H4 (cell line): ENCODE measurements at places on chromosomes 12 and 14. TPM values are rescaled to one million over a fixed set of nuclear protein-coding genes. Genes with fewer than 3 reads are reported as not detected.

GRCh38 chr14:93239869-93240677, 33.0 kb downstream of the UBR7 start:
- no peak for DNase-seq

Gene MFAP5
- not detected in 2 replicates for total RNA-seq

DNA sequence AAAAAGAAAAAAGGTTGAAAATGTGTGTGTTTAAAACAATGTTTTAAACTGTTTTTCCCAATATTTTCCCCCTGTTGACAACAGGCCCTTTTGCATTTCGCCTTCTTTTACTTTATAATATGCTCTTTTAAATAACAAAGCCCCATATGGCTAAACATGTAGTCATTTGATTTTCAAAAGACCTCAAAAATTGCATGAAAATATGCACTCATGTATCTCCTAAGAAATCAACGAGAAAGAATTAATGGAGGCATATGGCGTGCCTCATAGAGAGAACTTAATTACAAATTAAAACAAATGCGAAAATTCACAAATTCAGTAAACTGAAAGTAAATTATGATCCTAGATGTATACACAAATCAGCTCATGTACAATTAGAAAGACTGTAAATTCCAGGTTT, 202.6 kb upstream of the FOXN3 start:
- DNase-seq: no peak

GRCh38 chr12:45726603-45727300, 2.8 kb upstream of the ARID2 start:
- peak; percentile 6 for DNase-seq

- DNase-seq: peak; percentile 16
Measured at GRCh38 chr12:108972358-108972757, 48.5 kb downstream of the SVOP start.

GRCh38 chr12:68018315-68018714, 29.1 kb downstream of the IFNG-AS1 start:
- DNase-seq: no peak

DNA sequence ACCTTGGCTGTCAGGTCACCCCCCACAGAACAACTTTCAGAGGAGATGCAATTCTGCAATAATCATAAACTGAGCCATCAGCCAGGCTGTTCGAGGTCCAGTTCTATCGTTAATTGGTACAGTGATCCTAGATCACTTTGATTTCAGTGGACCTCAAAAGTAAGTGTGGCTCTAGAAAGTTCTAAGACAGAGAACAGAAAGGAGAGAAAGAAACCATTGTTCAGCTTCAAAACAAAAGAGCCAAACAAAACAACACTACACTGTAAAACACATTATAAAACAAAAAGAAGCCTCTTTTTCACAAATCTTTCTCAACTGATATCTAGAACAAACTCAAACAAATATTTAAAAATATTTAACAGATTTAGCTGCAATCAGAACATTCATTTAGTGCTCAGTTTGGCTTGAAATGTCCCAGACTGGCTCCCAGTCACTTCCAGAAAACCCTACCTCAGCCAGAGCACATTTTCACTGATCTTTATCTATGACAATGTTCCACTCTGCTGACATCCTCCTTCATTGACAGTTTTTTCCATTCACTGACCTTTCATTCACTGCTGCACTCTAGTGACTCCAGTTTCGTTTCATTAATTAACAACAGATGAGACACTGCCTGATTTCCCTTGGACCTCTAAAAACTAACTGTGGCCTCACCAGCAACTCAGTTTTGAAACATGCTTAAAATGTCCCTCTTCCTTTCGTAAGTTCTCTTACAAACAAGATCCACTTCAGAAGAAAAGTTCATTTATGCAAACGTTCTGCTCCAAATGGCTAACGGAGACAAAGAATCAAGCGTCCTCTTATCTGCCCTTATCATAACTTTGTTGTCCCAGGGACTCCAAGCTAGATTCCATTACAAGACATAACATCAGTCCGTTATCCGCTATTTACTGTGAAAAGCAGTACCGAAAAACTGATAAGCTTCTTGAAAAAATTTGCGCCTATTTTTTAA, 56.8 kb downstream of the DUSP16 start:
- no peak for DNase-seq

Gene REC8
- total RNA-seq: 0.14 and 0.54 TPM in 2 replicates

Gene SERPINA9
- not detected in 2 replicates for total RNA-seq

Gene GALNT6
- total RNA-seq: 0.06 TPM in 1 of 2 replicates, not detected in the other

Gene SYT1
- total RNA-seq: 5.5 and 5.9 TPM in 2 replicates

- no peak for DNase-seq
Measured at GRCh38 chr12:120242275-120242799, 23.2 kb downstream of the PXN start.

DNA sequence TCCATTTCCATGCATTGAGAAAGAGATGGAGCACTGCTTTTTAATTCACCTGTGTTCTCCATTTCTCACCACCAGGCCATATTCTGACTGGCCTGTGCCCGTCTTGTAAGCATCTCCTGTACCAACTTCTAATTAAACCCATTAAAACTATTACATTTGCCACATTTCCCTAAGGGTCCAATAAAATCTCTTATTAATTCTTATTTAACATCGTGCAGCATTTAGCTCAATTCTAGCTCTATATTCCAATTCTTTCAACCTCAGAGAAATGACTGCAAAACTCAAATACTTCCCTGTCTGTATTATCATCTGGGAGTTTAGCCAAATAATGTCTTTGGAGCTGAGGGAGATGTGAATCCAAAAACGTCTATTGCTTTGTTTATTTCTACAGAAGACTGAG, 495.4 kb upstream of the TMEM132C start:
- DNase-seq: no peak

DNA sequence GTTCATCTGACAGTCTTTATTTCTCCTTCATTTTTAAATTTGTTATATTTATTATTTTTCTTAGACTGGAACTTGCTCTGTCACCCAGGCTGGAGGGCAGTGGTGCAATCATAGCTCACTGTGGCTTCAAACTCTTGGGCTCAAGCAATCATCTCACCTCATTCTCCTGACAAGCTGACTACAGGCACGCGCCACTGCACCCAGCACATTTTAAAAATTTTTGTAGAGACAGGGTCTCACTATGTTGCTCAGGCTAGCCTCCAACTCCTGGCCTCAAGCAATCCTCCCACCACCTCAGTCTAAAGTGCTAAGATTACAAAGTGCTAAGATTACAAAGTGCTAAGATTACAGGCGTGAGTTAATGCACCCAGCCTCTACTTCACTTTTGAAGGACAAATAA, 96.6 kb downstream of the RALGAPA1 start:
- DNase-seq: no peak

GRCh38 chr14:94115631-94116030, 5.1 kb downstream of the IFI27 start:
- DNase-seq: no peak

DNA sequence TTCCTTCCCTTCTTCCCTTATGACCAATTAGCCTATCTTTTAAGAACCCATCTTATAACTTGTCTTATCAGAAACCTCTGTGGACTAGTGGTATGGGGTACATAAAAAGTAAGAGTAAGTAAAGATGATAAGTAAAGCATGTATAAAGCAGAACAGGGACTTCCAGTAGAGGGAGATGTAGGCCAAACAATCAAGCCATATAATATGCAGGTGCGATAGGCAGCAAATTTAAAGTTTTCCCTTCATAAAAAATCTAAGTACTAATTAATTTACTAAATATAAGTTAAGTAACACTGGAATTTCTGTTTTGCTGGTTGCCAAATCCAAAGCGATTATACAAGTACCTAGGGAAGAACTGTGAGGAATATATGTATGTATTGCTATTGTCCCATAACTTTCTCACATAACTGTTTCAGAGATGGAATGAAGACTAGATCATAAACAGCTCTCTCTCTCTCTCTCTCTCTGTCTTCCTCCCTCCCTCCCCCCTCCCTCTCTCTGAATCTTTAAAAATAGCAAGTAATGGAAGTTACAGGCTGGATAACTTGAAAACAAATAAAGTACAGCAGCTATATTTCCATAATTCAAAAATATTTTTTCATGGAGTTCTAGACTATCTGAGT, 25.7 kb downstream of the METTL25 start:
- DNase-seq: peak; percentile 8

Gene FERMT2
- total RNA-seq: 47.1 and 53.5 TPM in 2 replicates

Gene KRT7
- 0.29 and 1.7 TPM in 2 replicates for total RNA-seq

- DNase-seq: no peak
Measured at GRCh38 chr12:121614872-121615467, 11.4 kb upstream of the ORAI1 start.

DNA sequence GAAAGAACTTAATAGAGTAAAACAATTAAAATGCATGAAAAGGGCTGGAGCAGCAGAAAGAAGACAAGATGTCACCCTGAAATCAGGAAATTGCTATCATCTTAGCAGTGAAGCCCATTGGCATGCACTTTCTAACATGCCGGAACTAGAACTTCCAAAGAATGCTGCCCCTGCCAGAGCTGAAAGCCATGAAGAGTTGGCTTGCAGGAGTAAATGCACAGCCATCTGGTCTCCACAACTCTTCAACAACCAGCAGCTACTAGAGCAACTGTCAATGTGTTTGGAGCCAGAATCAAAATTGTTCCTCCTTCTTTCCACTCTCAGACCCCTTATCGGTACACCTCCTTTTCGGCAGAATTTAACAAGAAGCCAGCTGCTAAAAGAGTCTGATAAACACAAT, 414.1 kb downstream of the KCNH5 start:
- DNase-seq: no peak

Gene CLEC9A
- not detected in 2 replicates for total RNA-seq

GRCh38 chr12:4701395-4702190, 18.6 kb upstream of the GALNT8 start:
- no peak for DNase-seq

GRCh38 chr14:105014032-105014431, 6.9 kb downstream of the CDCA4 start:
- DNase-seq: no peak

DNA sequence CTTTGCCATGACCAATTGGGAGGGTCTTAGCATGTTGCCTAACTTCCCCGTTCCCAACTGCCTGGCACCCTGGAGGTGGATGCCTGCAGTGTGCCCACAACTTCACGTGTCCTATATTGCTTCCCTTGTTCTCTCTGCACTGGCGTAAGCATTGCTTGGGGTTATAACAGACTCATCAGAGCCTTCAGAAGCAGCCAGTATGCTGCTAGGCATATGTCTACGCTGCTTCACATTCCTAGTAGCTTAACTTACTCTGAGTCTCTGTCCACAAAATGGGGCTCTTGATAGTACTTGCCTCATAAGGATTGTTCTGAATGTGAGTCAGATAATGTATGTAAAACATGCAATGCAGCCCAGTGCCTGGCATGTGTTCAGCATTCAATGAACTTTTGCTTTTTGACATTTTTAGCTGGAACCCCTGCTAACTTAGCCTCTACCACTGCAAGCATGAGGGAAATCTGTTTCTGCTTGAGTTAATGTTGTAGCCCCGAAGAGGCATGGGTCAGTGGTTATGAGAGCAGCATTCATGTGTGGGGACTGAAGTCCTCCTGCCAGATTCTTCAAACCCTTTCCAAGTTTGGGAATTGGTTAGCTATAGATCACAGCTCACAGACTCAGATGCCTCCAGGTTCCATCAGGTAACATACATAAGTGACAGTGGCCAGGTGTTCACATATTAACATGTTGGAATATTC, 2.8 kb downstream of the SLC5A8 start:
- DNase-seq: no peak

Gene COX8C
- not detected in 2 replicates for total RNA-seq

DNA sequence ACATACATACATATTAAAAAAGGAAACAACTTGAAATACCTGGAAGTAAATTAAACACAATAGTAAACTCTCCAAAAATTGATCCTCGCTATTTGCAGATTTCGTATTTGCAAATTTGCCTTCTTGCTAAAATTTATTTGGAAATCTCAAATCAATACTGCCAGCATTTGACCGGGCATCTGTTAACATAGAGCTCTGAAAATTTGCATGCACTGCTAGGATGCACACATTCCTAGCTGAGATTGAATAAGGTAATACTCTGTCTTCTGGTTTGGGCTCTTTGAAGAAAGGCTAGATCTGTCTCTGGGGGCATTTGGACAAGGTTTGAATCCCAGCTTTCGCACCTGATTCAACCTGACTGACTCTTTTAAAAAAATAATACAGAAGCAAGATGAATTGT, 729.1 kb upstream of the MGAT4C start:
- no peak for DNase-seq

GRCh38 chr14:42804141-42804540, 1197.5 kb downstream of the LRFN5 start:
- DNase-seq: no peak

- no peak for DNase-seq
Measured at GRCh38 chr12:113766131-113766878, 199.8 kb downstream of the RBM19 start.

DNA sequence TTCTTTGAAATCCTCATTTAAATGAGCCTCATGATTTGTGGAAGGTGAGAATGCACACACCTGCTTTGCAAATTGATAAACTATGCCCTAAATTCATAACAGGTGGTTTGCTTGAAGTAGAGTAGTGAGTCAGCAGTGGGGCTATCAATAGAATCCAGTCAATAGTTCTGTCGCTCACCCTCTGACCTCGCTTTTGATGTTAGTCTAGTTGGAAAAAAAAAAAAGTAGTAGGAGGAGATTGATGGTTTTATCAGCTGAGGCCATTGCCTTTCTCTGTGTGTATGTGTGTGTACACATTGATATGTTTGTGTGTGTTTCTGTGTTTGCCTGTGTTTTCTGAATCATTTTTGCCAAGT, 267.3 kb downstream of the SNAPC1 start:
- no peak for DNase-seq

DNA sequence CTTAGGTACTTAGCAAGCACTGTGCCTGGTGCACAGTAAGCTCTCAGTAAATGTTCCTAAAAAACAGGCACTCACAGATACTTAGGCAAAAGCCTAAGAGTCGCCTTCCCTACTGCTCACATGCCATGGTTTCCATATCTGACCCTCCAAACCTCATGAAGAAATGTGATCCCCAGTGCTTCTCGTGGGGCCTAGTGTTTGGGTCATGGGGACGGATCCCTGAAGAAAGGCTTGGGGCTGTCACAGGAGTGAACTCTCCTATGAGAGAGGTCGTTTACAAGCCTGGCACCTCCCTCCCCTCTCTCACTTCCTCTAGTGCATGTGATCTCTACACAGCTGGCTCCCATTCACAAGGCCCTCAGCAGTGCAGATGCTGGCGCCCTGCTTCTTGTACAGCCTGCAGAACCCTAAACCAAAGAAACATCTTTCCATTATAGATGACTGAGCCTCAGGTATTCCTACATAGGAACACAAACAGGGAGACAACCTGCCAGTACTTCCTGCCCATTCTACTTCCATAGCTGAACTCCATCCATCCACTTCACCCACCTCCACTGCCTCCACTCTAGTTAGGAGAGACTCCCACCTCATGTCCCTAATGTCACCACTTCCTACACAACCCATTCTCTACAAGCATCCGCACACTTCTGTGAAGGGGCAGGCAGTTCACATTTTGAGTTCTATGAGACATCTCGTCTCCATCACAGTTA, 2.9 kb downstream of the SLC15A4 start:
- no peak for DNase-seq

DNA sequence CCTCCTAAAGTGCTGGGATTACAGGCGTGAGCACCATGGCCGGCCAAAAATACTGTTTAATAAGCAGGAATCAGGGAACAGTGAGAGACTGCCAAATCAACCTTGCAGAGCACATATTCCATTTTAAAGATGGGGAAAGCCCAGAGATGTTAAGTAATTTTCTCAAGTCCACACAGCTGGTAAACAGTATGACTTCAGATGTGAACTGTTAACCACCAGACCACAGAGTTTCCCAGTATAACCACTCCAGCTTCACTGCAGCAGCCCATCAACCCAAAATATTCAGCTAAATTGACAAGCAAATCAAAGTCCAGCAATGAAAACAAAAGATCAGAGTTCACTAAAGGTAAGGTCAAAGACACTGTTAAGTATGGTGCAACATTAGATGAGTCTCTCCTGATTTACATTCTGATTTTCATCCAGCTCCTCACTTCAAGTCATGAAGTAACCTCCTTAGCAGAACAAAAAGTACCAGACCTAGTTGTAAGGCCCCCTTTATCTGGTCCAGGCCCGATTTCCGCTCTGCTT, 82.1 kb downstream of the TRAFD1 start:
- DNase-seq: no peak
